Urinary bladder (tissue), 4 donors: ENCODE measurements at places on chromosomes 5 and 9. TPM values are rescaled to one million over a fixed set of nuclear protein-coding genes. Genes with fewer than 3 reads are reported as not detected.

- no peak for DNase-seq
These were observed 212.2 kb downstream of the C9orf50 start for GRCh38 chr9:129408535-129409215.

The ZDHHC11B gene
- 1.4 TPM for total RNA-seq

GRCh38 chr9:78011049-78011448 lies 20.6 kb downstream of the GNAQ start:
- DNase-seq, result no peak

The BSPRY gene
- 1.2 TPM for total RNA-seq

- no peak for DNase-seq
These were observed at the start of gene PALM2AKAP2 for GRCh38 chr9:109779711-109780452. Gene PALM2AKAP2 (plus strand): TSS chr9:109780198. CDS start chr9:109780489, 291 bp downstream.

DNA sequence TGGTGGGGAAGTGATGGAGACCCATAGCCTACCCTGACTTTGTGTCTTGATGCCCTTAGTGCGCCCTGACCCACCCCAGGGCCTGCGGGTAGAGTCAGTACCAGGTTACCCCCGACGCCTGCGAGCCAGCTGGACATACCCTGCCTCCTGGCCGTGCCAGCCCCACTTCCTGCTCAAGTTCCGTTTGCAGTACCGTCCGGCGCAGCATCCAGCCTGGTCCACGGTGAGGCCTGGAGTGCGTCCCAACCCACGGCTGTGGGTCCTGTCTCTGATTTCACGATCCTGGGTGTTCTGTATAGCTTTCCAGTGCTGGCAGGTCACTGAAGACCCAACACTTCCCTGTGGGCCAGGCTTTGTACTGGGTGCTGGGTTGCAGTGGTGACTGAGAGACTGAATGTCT lies 4.0 kb downstream of the CCL27 start:
- DNase-seq, result no peak
